ENCODE measurements at places on chromosomes 11 and 22. TPM values are rescaled to one million over a fixed set of nuclear protein-coding genes. Genes with fewer than 3 reads are reported as not detected.

GRCh38 chr22:36928786-36929535, 15.5 kb downstream of the CSF2RB start:
- DNase-seq: no peak
- peaks cover 22% of the 10 kb centered on the region for H3K4me1 ChIP-seq
- no peak overlapping the region for H3K27ac ChIP-seq
- H3K27me3 ChIP-seq: no peaks in the 10 kb centered on the region
- H3K4me3 ChIP-seq: no peak overlapping the region

Gene TXN2
- 78.0 TPM for total RNA-seq

Gene BIK
- total RNA-seq: 0.61 TPM

Gene SCARF2
- 23.1 TPM for total RNA-seq

Gene SCUBE2
- total RNA-seq: 7.5 TPM

GRCh38 chr11:15199693-15200092, 85.0 kb downstream of the INSC start:
- DNase-seq: no peak
- H3K27ac ChIP-seq: no peak overlapping the region
- no peak overlapping the region for H3K4me3 ChIP-seq
- H3K36me3 ChIP-seq: no peaks in the 10 kb centered on the region

Gene SCGB2A2
- total RNA-seq: not detected

Gene APOBEC3H
- total RNA-seq: not detected

Measured in neural crest cell (in vitro differentiated cells).